Thyroid gland (tissue), 4 donors: ENCODE measurements at places on chromosomes 16 and 17. TPM values are rescaled to one million over a fixed set of nuclear protein-coding genes. Genes with fewer than 3 reads are reported as not detected.

Gene HAP1
- 1.8 TPM for total RNA-seq

Gene ABCA8
- 57.5 TPM for total RNA-seq

Gene MMP28
- total RNA-seq, result 48.0 TPM

Gene PLK1
- total RNA-seq, result 2.7 TPM

Gene DPEP3
- not detected for total RNA-seq

Gene MSLN
- total RNA-seq, result not detected

Gene RNF157
- 6.6 TPM for total RNA-seq

Gene SLC5A10
- not detected for total RNA-seq

Gene SHISA9
- 0.29 TPM for total RNA-seq

- no peaks in the 10 kb centered on the region for H3K27me3 ChIP-seq
- DNase-seq, result no peak
- no peaks in the 10 kb centered on the region for H3K36me3 ChIP-seq
These were observed 99.4 kb upstream of the SDK2 start for GRCh38 chr17:73743518-73744201.

- H3K27me3 ChIP-seq, result no peaks in the 10 kb centered on the region
- no peak overlapping the region for H3K27ac ChIP-seq
- no peak for DNase-seq
These were observed 3.1 kb downstream of the BEAN1 start for GRCh38 chr16:66430214-66430613.

DNA sequence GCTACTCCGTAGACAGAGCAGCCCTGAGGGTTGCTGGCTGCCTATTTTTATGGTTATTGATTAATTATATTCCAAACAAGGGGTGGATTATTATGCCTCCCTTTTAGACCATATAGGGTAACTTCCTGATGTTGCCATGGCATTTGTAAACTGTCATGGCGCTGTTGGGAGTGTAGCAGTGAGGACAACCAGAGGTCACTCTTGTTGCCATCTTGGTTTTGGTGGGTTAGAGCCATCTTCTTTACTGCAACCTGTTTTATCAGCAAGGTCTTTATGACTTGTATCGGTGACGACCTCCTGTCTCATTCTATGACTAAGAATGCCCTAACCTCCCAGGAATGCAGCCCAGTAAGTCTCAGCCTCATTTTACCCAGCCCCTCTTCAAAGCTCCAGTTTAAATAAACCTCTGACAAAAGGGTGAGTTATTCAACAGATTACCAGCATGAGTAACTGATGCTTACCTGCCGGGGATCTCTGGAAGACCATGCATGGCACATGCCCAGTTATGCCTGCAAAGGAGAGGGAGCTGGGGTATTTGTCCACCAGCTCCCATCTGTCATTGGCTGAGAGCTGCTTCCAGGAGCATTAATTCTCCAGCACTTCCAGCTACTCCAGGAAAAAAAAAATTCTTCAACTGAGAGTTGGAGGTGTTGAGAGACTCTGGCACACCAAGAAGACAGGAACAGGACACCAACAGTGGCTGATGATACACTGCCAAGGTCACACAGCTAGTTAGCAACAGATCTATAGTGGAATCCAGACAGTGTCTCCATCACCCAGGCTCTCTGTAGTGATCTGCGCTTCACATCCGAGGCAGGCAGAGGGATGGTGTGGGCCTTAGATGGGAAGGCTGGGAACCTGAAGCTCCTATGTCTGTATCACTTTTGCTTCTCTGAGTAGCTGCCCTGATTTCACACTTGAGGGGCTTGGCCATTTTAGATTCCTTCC, 36.6 kb upstream of the IL21R start:
- peaks cover 17% of the 10 kb centered on the region for H3K36me3 ChIP-seq
- no peak overlapping the region for H3K4me3 ChIP-seq
- no peak for DNase-seq
- H3K4me1 ChIP-seq, result peaks cover 3% of the 10 kb centered on the region
- no peaks in the 10 kb centered on the region for H3K27me3 ChIP-seq

GRCh38 chr17:32016231-32016630, 9.0 kb downstream of the LRRC37B start:
- H3K36me3 ChIP-seq, result no peaks in the 10 kb centered on the region
- no peaks in the 10 kb centered on the region for H3K27me3 ChIP-seq
- no peak overlapping the region for H3K27ac ChIP-seq
- no peaks in the 10 kb centered on the region for H3K4me1 ChIP-seq
- no peak overlapping the region for H3K4me3 ChIP-seq

DNA sequence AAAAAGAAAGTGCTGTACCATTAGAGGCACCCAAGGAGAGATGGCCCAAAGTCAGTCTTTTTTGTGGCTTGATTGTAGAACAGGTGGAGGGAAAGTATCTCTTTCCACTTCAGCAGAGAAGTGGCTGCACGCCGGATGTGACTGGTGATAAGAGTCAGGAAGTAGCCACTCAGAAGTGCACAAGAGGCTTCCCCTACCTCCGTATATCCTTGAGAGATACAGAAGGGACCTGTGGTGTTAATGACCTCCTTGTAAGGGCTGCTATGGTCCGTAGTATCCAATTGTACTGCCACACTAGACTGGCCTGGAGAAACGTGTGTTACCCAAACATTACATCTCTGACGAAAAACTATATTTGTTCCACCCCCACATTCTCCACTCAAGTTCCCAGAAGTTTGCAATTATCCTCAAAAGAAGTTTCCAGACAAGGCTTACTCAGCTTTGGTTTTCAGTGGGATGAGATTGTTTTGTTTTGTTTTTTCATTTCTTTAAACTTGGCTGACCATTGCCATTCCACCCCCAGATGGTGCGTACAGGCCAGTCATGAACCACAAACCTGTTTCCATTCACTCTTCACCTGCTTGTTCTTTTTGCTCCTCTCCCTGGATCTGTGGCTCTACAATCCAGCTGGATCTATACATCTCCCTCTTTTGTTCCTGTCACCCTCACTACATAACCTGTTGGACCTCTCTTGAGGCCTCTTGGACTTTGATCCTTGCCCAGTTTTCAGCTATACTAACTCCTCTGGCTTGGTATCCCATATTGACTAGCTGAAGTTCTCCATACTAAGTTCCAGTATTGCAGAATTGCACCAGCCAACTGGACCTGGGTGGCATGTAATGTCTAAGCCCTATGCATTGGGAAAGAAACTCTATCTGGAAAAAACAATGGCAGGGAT, 20.7 kb upstream of the MED13 start:
- H3K27ac ChIP-seq, result no peak overlapping the region
- H3K4me3 ChIP-seq, result no peak overlapping the region
- no peaks in the 10 kb centered on the region for H3K4me1 ChIP-seq
- H3K27me3 ChIP-seq, result no peaks in the 10 kb centered on the region
- peak; percentile 34 for DNase-seq

DNA sequence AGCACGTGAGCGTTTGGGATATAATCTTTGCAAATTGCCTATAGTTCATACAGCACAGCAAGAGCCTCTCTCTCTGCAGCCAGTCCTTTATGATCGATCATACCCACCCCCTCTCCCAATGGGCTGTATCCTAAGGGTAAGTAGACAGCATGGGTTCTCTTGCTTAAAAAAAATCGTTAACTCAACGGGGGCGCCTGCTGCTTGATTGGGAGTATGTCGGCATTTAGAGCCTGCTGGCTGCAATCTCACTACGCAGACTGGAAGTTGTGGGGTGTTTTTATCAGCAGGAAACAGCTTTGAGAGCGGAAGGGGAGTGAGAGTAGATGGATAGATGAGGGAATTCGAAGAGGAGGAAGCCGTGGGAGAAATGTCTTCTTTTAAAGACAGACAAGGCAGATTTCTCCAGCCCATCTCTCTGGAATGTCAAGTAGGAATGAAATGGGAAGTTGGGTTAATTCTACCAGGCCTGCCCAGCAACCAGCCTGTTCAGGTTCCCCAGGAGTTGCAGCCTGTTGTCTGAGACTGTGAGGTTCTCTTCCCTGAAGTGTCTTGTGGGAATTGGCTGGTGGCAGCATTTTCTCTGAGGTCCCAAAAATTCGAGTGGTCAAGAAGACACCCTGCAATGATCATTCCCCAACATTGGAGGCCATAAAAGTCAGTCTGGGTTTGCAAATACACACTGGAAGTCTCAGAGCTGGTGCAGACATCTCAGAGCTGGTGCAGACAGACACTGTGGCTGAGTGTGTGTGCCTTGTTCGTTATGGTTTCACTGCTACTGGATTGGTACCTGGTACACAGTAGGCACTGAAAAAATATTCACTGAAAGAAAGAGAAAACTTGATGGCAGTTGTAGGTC, 65.6 kb downstream of the PRKCB start:
- H3K27ac ChIP-seq, result no peak overlapping the region
- no peak for DNase-seq
- no peaks in the 10 kb centered on the region for H3K36me3 ChIP-seq
- no peaks in the 10 kb centered on the region for H3K4me1 ChIP-seq

GRCh38 chr16:89723279-89724250, 2.2 kb downstream of the ZNF276 start:
- peaks cover 30% of the 10 kb centered on the region for H3K4me1 ChIP-seq
- no peak for DNase-seq
- no peaks in the 10 kb centered on the region for H3K27me3 ChIP-seq

- no peaks in the 10 kb centered on the region for H3K4me1 ChIP-seq
- no peaks in the 10 kb centered on the region for H3K27me3 ChIP-seq
- no peak overlapping the region for H3K4me3 ChIP-seq
- no peak overlapping the region for H3K27ac ChIP-seq
- DNase-seq, result no peak
These were observed 14.0 kb downstream of the CPSF4L start for GRCh38 chr17:73247726-73248125.
